Left cardiac atrium (tissue), 4 donors: ENCODE measurements at places on chromosomes 1 and 21.
A peak's percentile ranks its signal among the peaks of the same experiment; 100 is the strongest.

- DNase-seq, result no peak
Measured at GRCh38 chr1:22803833-22804232, 93.2 kb downstream of the EPHB2 start.

DNA sequence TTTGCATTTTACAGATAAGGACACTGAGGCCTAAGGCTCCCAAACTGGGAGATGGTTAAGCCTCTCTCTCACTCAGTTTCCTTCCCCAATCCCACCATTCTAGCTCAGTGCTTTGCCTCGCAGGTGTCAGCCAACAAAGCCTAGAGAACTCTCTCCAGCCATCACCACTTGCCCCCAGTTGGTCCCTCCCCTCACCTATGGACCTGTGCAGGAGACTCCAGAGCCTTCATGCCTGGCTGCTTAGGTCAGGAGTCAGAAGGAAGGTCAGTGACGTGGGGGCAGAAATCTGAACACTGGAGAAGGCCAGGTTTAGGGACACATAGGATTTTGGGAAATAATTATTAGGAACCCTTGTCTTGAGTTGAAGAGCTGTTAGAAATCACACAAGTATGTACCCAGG, 295.3 kb downstream of the PTPRU start:
- DNase-seq, result no peak

DNA sequence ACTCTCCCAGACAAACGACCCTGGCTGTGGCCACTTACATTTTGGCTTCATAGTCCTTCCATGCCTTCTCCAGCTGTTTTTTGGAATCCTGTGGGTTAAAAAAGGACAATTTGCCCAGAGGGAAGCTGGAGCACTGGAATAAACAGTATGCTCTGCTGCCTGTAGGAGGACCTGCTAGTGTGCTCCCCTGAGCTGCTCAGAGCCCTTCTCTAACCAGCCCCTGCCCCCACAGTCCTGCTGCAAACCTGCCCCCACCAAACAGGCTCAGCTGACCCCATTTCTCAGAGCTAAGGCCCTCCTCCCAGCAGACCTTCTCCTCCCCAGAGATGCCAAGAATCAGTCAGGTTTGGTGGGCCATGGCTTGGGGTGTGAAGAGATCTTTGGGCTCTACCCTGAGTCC, 26.9 kb upstream of the TCEA3 start:
- no peak for DNase-seq

DNA sequence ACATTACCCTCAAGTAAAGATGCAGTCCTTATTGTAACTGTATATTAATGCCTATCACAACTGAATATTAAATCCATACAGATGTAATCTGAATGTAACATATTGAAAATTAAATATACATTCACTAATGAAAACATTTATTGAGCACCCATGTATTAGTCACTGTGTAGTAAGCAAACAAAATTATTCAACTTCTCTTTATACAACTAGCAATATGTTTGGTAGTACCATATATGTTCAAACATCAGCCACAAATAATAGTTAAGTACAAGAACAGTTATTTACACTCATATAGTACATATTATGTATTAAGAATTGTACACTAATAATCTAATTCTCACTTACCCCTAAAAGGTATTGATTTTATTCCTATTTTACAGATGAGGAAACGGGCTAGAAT, 17.9 kb downstream of the KIF14 start:
- DNase-seq, result no peak

- DNase-seq, result no peak
Measured at GRCh38 chr1:244431166-244431565, 20.5 kb downstream of the ADSS2 start.

GRCh38 chr1:222815440-222815765, 564 bp downstream of the DISP1 start:
- DNase-seq, result no peak

GRCh38 chr1:230459465-230459864, 33.3 kb upstream of the PGBD5 start:
- no peak for DNase-seq

DNA sequence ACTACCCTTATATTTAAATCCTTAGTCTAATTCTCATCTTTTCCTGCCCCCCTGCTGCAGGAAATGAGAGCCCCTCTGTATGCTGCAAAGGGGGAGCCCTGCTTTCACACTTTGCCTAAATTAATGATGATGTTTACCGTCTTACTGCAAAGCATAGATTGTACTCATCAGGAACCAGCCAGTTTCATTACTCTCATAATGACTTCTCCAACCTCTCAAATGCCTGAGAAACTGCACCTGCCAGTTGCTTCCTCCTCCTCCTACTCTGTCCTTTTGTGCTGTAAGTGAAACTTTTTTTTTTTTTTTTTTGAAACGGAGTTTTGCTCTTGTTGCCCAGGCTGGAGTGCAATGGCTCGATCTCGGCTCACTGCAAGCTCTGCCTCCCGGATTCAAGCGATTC, 101.7 kb downstream of the ADSS2 start:
- DNase-seq, result no peak

DNA sequence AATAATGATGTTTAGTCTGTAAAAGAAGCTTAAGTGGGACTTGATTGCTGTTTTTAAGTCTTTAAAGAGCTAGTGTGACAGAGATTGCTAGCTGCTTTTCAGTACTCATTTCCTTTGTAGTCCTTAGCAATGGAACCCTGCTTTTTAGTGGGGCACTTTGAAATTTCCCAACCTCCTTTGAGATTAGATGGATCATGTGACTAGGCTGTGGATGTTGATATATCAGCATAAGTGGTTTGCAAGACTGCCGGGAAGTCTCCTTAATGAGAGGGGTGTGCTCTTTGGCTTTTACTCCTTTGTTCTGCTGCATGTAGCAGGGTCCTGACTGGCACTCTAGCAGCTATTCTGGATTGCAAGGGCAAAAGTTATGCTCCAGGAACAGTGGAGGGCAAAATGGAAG, 11.2 kb upstream of the RCOR3 start:
- no peak for DNase-seq

- DNase-seq, result no peak
Measured at GRCh38 chr1:224851848-224852261, 77.6 kb upstream of the DNAH14 start.

GRCh38 chr1:240888039-240888786, 276.3 kb upstream of the GREM2 start:
- DNase-seq, result no peak

DNA sequence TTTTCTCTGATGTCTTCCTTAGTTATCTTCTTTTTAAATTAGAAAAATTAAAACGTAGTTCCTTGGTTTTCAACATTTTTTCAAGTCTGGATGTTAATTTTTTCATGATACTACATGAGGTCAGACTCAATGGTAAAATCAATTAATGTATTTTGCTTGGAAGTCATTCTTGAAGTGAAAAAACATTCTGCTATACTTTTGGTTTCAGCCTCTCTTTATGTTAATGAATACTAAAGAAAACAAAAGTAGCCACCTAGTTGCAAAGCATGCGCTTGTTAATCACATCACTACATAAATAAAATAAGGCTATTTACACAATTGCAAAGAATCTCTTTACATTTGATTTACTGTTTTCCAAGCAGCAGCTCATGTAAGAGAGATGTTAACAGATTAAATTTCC, 170.4 kb downstream of the LIPI start:
- no peak for DNase-seq

DNA sequence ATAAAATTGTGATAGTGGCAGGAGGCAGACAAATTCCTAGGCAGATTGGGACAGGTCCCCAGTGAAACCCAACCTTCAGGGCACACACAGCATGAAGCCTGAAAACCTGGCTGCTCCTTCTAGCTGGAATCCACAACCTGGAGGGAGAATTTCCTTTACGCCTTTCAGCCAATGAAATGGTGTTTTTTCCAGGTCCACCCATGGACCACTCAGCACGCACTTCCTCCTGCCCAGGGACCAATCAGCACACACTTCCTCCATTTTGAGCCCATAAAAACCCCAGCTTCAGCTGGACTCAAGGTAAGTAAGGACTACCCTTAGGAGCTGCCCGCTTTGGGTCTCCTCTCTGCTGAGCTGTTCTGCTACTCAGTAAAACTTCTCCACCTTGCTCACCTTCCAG, 120.1 kb downstream of the AKT3 start:
- DNase-seq, result no peak

- DNase-seq, result no peak
Measured at GRCh38 chr1:204507317-204508105, 8.7 kb upstream of the MDM4 start.

- DNase-seq, result no peak
Measured at GRCh38 chr21:20418353-20418752, 579.9 kb upstream of the NCAM2 start.

DNA sequence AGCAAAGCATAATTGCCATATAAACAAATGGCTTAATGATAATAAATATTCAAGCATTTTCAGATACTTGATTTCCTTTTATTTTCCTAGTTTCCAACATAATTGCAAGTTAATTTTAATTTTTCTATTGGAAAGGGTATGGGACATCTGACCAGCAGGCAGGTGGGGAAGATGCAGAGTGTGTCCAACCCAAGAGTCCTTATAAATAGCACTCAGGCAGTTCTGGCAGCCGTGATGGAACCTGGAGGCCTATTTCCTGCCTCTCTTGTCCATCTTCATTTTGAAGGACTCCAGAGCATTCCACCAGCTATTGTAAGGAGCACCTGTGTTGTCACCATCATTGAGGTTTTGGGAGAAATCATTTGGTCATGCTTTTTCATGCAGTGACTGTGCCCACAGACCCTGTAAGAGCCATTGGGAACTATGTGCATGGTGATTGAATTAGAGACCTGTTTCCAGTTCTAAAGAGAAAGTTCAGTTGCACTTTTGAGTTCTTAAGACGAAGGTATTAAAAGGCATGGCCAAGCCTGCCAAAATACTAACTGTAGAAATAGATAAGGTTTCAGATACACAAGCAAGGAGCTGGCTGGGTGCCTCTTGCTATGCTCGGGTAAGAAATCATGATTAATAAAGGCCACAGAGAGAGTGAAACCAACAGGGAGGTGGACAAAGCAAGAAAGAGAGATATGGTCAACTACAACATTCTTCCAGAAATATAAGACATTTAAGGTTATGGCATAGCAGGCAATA, 92.3 kb downstream of the SPATA46 start:
- no peak for DNase-seq

GRCh38 chr1:99634971-99635624, 10.8 kb upstream of the PALMD start:
- no peak for DNase-seq

DNA sequence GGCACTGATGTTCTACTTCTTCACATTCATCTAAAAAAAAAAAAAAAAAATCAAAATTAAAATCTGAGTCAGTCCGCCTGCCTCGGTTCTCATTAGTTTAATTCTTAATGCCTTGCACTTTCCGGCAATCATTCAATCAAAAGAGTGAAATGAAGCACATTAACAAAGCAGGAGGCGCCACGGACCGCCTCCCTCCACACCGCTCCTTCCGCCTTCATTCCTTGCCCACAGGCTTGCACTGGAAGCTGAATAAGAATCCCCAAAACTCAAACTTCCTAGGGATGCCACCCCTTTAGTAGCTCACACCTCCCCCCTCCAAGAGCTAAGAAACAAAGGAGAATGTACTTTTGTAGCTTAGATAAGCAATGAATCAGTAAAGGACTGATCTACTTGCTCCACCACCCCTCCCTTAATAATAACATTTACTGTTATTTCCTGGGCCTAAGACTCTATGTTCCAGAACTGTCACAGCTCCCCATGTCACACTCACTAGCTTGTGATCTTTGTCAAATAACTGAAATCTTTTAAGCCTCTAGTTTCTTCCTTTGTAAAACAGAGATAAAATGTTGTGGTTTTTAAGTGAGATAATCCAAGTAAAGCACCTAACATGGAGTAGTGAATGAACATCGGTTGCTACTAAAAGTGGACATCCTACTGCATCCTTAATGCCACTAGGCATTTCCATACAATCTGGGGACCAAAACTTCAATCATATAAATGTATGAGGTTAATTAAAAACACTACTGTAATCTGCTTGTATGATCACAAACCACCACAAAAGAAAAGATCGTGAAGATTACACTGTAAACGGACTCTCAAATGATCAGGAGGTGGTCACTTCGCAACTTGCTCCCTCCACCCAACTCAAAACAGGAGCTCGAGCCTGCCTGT, 27.4 kb downstream of the LGALS8 start:
- DNase-seq, result no peak

DNA sequence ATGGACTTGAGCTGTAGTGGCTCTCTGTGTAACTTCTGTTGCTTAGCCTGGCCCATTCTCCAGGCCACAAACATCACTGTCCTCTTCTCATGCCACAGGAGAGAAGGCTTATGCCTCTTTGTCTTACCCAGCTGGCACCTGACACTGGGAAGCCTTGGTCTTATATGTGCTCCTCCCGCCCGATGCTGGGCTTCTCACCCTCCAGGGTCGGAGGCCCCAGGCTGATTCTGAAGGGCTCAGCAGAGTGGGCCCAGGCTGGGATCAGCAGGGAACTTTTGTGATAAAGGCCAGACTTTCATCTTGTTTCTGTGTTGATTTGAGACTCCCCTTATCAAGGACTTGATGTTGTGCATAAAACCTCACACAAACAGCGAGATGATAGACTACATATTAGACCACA, 29.8 kb downstream of the TRPM2 start:
- DNase-seq, result no peak

GRCh38 chr1:164557270-164557669, 1.7 kb upstream of the PBX1 start:
- DNase-seq, result no peak

DNA sequence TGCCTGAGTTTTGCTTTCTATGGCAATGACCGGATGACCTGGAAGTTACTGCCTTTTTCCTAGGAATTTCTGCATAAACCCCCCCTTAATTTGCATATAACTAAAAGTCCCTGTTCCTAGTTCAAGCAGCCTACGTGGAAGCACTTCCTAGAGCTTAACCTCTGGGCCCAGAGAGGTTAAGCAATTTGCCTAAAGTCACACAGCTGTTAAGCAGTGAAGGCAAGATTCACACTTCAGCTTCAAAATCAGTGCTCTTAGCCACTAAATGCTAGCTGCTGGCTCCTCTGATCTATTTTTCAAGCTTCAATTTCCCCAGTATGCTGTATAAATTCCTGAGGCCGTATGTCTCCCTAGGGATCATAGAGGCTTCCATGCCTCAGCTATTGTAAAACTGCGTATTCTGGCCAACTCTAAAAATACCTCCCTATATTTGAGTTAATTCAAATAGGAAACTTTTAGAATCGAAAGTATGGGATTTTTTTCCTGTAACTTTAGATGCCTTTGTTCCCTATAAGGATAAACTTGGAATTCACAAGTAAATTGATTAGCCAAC, 53.1 kb upstream of the CD5L start:
- no peak for DNase-seq

GRCh38 chr1:85496941-85497582, 32.1 kb upstream of the DDAH1 start:
- no peak for DNase-seq

GRCh38 chr1:40703316-40703715, 11.8 kb downstream of the NFYC start:
- no peak for DNase-seq

GRCh38 chr1:9166289-9167235, 37.7 kb upstream of the GPR157 start:
- no peak for DNase-seq

GRCh38 chr21:41877901-41878830, 978 bp downstream of the PRDM15 start:
- no peak for DNase-seq

- peak; percentile 56 for DNase-seq
Measured at GRCh38 chr1:184150776-184151531, 99.4 kb downstream of the TSEN15 start.

GRCh38 chr1:246971090-246971721, 36.7 kb downstream of the ZNF695 start:
- peak; percentile 67 for DNase-seq
